ENCODE measurements at places on chromosomes 13 and 19.

DNA sequence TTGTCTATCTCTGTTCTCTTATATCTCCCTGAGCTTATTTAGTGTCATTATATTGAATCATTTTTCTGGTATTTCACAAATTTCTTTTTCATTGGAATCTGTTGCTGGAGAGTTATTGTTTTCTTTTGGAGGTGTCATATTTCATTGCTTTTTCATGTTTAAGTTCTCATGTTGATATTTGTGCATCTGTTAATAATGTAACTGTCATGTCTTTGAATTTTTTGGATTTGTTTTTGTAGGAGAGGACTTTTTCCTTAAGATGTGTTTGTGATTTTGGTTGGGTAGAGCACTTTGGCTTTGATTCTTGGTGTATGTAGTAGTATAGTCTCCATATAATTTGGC, 64.0 kb downstream of the DNAJC3 start:
- DNase-seq: no peak

- no peak for DNase-seq
Observed at GRCh38 chr19:55241143-55241934, 12.8 kb upstream of the TMEM86B start.

DNA sequence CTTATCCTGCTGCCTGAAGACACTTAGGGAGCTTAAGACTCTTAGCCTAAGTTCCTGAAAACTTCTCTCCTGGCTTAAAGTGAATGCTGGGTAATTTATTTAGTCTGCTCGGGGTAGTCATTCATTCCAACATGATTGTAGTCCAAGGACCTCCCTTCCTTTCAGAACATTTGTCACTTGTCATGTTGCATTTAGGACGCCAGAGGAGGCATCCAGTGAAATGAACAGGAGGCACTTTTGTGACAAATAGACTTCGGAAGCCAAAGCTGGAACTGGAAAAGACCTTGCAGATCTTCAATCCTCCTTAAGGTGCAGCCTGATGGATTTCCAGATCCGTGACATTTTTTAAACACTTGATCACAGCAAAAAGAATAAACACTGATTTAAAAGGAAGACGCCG, 95.1 kb downstream of the DNAJC15 start:
- DNase-seq: no peak

DNA sequence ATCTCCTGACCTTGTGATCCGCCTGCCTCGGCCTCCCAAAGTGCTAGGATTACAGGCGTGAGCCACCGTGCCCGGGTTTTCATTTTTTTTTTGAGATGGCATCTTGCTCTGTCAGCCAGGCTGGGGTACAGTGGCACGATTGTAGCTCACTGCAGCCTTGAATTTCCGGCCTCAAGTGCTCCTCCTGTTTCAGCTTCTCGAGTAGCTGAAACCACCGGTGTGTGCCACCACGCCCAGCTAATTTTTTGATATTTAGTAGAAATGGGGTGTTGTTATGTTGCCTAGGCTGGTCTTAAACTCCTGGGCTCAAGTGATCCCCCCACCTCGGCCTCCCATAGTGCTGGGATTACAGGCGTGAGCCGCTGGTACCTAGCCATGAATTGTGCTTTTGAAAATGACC, 5.9 kb downstream of the ADAT3 start:
- no peak for DNase-seq

GRCh38 chr13:72122661-72123255, 255.8 kb upstream of the DACH1 start:
- no peak for DNase-seq

GRCh38 chr13:84605927-84606326, 723.7 kb upstream of the SLITRK1 start:
- DNase-seq: no peak

- DNase-seq: no peak
Observed at GRCh38 chr13:65999411-65999810, 1230.7 kb downstream of the PCDH9 start.

DNA sequence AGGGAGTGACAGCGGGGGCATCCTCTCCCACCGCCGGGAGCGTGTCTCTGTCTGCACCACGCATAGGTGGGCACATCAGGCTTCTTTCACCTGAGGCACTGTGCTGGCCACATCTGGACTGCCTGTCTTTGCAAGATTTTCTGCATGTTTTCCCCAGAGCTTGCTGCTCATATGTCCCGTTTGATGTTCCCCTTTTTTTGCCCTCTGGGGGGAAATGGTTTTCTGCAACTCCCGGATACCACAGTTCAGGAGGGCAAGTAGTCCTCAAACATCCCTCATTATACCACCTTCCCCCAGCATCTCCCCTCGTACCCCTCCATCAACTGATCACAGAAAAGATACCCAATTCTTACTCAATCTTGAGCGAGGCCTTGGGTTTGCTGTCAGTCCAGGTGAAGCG, 168.0 kb downstream of the PAN3 start:
- DNase-seq: no peak

GRCh38 chr13:52004511-52005170, 6.6 kb downstream of the ATP7B start:
- DNase-seq: no peak

- DNase-seq: no peak
Observed at GRCh38 chr13:70128098-70128497, 19.8 kb upstream of the KLHL1 start.

GRCh38 chr19:5935473-5936291, 21.6 kb downstream of the CAPS start:
- DNase-seq: no peak

GRCh38 chr19:489418-490196, 6.7 kb upstream of the MADCAM1 start:
- DNase-seq: no peak

All from CD4-positive, alpha-beta T cell treated with Interleukin-4 for 4 hours (primary cell).